ENCODE measurements at places on chromosomes 13 and 19. TPM values are rescaled to one million over a fixed set of nuclear protein-coding genes. Genes with fewer than 3 reads are reported as not detected.

Gene MYH14
- 7.9 TPM for total RNA-seq

Gene KLK6
- total RNA-seq: 0.37 TPM

Gene EMP3
- 28.6 TPM for total RNA-seq

- DNase-seq: no peak
These were observed 45.3 kb upstream of the TRPC4 start for GRCh38 chr13:37914781-37915391.

DNA sequence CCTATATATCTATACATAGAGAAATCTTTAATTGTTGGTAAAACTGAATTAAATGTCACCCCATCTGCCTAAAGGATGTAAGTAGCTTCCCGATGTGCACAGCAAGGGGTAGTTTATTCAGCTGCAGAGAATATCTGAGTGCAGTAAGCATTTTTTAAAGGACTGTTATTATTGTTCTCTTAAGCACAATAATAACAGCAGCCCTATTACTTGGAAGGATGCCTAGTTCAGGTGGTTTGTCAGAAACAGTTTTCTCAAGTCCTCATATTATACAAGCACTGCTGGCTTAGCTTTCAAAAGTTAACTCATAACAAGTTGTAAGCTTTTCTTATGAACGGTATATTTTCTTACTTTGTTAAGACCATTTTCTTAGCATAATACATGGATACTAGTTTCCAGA, 142.6 kb downstream of the CRYL1 start:
- no peak for DNase-seq

DNA sequence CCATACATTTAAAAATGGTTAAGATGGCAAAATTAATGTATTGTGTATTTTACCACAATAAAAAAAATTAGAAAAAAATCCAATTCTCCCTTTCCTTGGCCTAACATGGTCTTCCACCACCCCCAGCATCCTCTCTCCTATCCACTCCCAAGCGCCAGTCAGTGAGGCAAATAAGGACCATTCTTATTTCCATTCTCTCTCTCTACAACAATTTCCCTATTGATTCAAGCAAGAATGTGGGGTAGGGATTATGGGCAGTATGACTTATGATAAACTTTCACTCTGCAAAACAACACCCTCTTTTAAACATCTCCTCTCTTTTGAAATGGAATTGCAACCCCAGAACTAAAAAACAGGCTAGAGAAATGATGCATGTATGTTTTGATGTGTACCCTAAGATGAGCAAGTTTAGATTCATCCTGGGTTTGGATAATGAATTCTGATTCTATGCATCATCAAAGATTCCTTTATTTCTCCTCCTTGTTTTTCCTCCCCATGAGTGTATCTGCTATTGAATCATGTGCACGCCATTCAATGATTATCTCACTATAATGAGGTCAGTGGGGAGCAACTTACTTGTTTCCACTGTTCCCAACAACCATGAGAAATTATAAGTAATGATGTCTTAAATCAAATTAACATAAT, 3.5 kb downstream of the STARD13 start:
- DNase-seq: no peak

GRCh38 chr13:20714563-20715329, 11.2 kb downstream of the IL17D start:
- DNase-seq: peak; percentile 71

GRCh38 chr13:90648497-90648896, 699.0 kb upstream of the MIR17HG start:
- no peak for DNase-seq

GRCh38 chr13:111252446-111253364, 67.7 kb upstream of the TEX29 start:
- no peak for DNase-seq

DNA sequence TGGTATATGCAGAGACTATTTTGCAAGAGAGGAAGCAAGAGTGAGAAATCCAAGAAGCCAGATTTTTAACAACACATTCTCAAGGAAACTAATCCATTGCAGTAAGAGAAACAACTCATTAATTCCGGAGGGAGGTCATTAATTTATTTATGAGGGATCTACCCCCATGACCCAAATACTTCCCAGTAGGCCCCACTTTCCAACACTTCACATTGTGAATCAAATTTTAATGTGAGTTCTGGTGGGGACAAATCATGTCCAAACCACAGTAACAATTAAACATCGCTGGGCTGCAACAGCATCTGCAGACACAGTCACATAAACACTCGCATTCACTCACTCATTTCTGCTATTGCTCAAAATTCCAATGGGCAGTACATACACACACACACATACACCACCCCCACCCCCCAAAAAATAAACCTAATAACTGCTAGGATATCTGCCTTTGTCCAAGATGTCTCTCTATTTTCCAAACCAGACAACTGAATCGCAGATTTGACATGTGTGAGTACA, 1483.7 kb downstream of the PCDH9 start:
- no peak for DNase-seq

DNA sequence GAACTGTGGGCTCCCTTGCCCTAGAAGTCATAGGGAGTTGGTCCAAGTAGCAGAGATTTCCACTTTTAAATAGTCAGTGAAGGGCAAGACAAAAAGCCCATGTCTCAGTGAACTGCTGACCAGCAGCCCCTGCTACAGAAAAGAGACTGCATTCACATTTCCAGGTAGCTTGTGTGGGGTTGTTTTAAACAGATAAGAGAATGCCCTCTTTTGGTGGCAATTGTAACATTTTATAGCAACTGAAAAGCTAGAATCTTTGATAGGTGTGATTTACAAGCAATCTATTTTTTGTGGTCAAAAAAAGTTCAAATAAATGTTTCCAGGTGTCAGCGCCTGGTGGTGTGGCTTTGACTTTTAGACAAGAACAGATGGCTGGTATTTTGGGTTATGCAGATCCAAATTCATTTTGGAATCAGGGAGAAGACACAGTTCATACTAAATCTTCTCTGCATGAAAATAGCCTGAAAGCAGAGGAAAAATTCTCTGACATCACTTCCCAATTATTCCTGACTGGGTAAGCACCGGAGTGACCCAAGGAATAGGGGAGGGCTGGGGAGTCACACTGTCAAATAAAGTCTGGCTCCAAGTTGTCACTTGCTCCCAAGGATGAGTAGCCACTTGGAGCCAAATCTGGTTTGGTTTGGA, 26.2 kb upstream of the GPR12 start:
- DNase-seq: no peak
